ENCODE measurements at places on chromosomes 16 and 17.

DNA sequence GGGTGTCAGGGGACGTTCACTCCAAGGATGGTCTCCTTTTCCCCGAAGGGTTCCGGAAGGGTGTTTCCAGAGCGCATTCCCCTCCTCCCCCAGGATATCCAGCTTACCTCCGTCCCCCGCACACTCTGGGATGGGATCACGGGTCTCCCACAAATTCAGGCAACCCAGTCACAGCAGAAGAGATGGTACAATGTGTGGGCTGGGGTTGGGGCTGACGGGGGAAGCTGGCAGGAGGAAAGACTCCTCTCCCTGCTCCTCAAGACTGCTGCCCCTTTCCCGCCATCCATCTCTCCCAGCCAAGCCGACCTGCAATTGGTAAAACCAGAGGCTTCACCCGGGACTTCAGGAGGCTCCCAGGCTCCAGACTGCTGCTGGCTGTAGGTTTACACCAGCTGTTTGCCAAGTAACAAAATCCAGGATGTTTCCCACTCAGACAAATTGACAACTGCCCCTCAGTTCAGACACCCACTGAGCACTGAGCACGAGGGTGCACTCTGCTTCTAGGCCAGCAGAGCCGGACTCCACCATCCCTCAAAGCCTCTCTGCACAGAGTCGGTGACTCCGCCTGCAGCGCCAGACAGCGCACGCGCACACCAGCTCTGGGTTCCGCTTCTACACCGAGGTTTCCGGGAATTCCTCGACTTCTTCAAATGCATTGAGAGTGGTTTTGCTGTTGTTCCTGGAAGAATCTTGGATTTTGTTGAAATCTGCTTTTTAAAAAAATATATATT lies 37.7 kb downstream of the ASPA start:
- DNase-seq, result no peak

- DNase-seq, result no peak
These were observed 317.9 kb upstream of the RBFOX1 start for GRCh38 chr16:7014756-7015155.

GRCh38 chr16:50467943-50468748 lies 80.0 kb upstream of the NKD1 start:
- no peak for DNase-seq

DNA sequence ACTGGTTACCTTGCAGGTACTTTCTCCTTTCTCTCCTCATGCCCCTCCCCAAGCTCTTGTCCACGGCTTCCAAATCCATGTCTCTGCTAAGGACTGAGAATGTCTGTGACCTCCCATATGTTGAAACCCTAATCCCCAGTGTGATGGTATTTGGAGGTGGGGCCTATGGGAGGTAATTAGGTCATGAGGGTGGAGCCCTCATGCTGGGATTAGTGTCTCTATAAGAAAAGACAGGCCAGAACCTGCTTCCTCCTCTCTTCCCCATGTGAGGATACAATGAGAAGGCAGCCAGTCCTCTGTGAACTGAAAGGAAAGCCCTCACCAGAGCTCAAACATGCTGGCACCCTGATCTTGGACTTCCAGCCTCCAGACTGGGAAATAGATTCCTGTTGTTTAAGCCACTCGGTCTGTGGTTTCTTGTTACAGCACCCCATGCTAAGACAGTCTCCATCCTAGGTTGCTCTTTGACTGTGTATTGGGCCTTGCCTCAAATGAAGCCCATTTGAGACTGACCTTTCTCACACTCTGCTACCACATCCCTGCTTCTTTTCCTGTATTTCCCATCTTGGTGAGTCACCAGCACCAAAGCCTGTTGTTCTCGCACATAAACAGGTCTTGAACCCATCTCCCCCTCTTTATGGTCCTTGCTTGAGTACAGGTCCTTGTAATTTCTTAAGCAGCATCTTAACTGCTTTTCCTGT lies 135.0 kb downstream of the CDK5R1 start:
- no peak for DNase-seq

DNA sequence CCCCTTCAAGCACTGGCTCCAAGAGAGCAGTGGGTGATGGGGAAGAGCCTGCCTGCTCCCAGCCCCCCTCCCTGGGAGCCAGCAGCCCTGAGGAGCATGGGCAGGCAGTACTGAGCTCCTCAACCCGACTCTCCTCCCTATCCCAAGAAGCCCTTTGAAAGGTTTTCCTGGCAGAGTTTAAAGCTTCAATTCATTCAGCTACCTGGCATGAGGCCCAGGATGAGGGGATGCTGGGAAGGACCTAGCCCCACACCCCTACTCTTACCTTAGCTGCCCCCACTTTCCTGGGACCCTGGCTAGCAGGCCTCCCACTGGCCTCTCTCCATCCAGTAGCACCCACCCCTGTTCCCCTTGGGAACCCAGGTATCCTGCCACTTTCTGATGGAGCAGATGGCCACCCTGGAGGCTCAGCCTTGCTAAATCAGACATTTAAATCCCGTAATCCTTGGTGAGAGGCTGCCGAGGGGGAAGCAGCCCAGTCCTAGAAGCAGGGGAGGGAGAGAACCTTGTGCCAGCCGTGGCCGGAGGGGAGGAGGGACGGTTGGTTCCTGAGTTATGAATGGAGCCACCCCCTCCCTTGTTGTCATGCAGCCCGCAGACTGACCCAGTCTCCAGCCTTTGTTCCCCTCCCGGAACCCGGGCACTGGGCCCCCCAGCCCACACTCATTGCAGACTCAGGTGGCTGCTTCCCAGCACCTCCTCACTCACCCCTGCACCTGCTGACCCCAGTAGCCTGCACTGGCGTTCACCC lies 17.1 kb downstream of the ATP1B2 start:
- DNase-seq, result no peak

All from skin of body (tissue), 3 donors.